Stimulated activated CD8-positive, alpha-beta memory T cell treated with anti-CD3 and anti-CD28 coated beads, Interleukin-2, amount 100 ng/mL, for 1 hour (primary cell): ENCODE measurements at places on chromosomes 3 and 15.

GRCh38 chr3:190127195-190127594 is 6.5 kb upstream of the P3H2 start:
- no peak for DNase-seq

DNA sequence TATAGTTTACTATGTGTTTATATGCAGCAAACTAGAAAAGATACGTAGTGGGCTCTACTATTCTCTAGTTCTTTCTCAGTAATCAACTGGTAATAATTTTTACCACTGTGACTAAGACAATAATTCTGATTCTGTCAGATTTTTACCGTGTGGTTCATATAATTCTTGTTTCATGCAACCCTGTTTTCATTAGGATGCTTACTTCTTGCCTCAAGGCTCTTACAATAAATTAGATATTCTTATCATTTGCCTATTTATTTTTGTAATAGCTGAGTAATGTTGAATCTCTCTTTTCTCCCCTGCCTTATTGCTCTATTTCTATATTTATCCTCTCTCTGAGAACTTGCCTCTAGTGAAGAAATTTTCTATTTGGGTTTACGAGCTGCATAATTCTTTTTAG is 524.7 kb downstream of the NAALADL2 start:
- no peak for DNase-seq

DNA sequence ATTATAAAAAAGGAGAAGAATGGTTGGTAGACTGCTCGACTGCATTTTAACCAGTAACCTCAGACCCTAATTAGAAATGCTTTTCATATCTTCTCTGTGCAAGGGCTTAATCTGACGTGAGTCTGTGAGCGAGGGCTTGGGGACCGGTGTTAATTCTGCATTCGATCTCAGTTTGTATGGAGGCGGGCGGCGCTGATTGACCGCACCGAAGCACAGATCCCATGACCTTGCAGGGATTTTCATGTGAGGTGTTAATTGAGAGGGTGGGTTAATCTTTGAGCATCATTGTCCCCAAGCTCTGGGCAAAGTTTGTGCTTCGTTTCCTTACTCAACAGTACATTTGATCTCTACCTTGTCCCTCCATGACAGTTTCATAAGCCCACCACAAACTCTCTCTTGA is 250.9 kb downstream of the NR2F2 start:
- DNase-seq: no peak

DNA sequence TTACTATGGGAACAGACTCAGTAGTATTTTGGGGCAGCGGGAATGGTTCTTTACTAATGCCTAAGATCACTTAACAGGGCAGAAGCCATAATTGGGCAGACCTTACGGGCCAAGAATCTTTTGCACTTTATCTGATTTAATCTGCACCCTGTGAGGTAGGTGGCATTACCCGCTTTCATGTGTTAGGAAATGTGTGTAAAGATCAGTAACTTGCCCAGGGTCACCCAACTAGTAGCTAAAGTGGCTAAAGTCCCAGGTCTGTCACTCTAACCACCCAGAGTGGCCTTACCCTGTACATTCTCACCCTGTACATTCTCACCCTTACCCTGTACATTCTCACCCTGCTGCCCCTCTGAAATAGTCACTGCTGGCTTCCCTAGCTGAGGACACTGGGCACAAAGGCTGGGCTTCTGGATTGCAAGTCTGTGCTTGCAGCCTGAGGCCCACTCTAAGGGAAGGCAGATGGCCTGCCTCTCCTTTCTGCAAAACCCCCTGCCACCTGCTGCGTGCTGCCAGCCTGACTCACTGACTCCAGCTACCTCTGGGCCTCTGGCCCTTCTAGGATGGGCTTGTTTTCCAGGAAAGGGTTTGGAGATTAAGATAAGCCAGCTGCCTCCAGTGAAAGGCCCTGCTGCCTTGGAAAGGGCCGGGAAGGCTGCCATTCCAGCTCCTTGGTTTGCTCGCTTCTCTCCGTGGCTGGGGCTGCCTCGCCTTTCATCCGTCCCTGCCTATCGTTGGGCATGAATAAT is 37.5 kb upstream of the MYZAP start:
- DNase-seq: no peak

GRCh38 chr3:152718810-152719209 is 116.1 kb upstream of the P2RY1 start:
- DNase-seq: no peak

GRCh38 chr15:39511000-39511915 is 69.6 kb upstream of the THBS1 start:
- DNase-seq: no peak

- DNase-seq: no peak
Observed at GRCh38 chr3:23829242-23829934, 23.6 kb downstream of the UBE2E1 start.

DNA sequence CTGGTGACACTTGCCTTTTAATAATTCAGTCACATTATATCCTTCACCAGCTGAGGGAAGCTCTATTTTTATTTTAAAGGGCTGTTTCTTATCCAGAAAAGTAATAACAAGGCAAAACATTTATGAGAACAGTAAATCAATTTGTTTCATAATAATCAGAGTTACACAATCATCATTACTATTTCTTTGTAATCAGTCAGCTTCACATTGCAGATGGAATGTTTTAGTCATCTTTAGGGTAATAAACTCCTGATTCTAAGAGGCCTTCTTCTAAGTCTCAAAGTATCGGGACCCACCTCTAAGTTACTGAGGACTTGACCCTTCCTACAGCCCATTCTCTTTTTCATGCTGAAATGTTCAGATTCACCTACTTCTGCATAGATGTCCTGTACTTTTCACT is 298.3 kb upstream of the TGFBR2 start:
- DNase-seq: no peak

DNA sequence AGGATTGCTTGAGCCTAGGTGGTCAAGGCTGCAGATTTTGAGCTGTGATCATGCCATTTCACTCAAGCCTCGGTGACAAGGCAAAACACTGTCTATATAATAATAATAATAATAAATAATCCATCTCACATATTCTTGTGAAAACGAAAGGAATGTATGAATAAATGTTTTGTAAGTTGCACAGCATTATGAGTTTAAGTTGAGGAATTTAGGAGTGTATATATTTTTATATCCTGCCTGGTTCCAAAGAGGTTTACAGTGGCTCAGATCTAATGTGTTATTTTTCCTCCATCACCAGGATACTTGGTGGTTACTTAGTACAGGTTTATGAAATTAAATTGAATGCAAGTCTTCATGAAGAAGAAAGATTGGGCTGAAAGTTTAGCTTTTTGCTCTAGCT is 77.2 kb downstream of the ATG7 start:
- DNase-seq: no peak

GRCh38 chr3:165617134-165617533 is 220.1 kb downstream of the BCHE start:
- no peak for DNase-seq

DNA sequence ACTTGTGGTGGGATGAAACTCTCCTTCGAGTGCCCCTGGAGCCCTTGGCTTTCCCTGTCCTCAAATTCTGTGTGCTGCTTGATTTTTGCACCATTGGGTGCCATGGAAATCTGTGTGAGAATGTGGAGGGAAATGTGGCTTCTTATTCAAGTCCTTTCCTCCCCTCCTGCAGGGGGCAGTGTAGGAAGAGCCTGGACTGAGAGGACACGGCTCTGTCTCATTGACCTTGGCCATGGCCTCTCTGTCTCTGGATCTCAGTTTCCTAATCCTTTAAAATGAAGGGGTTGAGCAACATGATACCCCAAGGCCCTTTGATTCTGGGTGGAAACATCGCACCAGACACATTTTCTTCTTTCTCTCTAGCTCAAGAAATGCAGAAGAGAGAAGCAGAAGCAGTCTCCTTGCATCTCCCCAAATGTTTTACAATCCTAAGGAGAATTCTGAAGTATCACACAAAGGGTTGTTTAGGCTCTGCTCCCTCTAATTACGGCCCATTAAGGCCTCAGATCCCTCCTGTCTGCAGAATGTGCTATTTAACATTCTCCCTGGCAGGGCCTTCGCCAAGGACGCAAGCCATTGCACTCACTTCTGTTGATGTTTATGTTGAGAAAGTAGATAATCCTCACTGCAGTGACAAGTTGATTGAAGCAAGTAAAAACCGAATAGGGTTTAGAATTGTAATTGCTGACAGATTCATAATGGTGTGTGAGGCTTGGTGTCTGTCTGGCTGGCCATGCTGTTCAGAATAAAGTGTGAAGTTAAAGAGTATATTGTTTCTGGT is 169.1 kb downstream of the TPRG1 start:
- no peak for DNase-seq

- no peak for DNase-seq
Observed at GRCh38 chr3:133269393-133269792, 130.5 kb upstream of the BFSP2 start.

- DNase-seq: no peak
Observed at GRCh38 chr3:133441867-133442270, 42.0 kb downstream of the BFSP2 start.

DNA sequence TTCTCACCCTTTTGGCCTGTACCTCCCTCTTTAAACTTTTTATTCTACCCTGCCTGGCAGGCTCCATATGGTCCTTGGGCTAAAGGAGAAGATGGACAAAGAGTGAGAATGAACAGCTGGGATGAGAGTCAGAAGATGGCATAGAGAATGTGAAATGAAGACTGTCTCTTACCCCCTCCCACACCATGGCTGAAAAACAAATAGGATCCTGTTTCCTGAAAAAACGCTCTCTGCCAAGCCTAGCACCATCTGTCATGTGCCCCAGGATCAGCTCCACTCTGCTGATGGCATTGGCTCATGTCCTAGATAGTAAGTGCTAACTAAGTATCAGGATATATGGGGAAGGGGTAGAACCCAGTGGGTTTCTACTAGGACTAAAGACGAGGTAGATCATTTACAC is 238.6 kb downstream of the MEX3B start:
- DNase-seq: no peak

DNA sequence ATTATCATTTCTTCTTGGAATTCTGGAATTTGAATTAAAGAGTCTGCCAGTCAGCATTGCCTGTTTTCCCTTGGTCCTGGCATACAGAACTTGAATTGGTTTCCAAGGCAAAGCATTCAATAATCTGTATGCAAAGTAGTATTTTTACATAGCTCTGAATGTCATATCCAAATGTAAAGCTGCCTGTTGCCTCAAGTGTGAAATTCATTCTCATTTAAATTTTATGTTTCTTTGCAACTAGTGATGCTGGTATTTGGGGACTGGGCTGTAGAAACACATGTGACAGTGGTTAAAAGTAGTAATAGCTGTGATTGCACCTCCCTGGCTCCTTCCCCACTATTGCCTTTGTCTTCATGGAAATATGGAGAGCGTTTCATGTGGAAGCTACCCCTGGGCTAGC is 743.9 kb upstream of the GOLIM4 start:
- no peak for DNase-seq

DNA sequence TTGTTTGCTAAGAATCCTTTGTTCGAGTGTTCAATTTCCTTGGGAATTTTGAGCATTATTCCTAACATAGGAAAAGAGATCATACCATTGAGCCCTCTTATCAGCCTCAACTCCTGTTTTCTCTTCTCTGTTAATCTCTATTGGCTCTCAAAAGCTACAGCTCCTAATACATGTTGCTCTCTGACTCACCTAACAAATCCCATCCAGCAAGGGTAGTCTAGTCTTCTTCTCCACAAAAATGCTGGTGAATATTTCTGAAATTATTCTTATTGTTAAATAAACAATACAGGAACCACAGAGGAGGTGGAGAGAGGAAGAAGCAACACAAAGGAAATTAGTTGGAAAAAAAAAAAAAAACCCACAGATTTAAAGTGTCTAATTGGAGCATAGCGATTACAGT is 325.8 kb upstream of the NAALADL2 start:
- no peak for DNase-seq

DNA sequence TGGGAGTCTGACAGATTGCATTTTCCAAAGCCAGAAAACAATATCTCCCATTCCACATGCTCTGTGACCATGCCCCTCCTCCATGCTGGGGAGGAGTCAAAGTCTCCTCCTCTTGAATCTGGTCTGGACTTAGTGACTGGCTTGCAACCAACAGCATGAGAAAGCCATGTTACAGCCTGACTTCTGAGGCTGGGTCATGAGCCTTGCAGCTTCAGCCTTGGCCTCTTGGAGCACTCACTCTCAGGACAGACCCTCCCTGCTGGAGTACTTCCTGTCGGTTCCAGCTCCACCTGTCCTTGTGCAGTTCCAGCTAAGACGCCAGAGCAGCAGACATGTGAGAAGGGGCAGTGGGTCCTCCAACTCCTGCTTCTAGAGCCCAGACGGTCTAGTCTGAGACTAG is 49.7 kb upstream of the RBSN start:
- no peak for DNase-seq

GRCh38 chr3:121747976-121748375 is 1.6 kb downstream of the GOLGB1 start:
- DNase-seq: no peak

GRCh38 chr15:31082771-31083369 is 18.7 kb downstream of the TRPM1 start:
- no peak for DNase-seq

DNA sequence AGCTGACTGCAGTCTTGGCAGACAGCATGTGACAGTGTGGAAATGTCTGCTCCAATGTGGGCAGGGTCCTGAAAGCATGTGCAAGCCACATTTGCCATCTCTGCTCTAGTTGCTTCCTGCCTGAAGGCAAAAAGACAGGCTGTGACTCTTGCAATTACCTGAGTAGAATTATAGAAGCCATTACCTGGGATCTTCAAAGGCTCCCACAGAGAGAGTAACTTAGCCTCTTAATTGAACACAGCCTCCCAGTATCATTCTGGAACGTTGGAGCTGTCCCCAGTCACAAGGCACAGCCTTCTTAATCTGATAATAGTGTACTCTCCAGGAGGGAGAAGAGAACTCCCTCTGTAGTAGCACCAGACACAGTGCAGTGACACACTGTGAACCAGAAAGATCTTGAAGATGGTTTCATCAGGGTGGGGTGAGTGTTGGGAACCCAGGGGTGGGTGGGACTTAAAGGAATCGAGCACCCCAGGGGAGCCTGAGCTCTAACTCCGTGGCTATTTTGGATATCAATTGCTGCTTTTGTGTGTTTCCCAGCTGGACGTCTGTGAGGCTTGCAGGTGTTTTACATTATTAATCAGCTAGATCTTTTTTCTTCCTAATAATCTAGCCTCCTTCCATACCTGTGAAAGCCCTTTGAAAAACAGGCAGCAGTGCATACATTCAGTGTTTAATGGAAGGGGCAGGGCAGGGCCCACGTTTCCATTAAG is 40.6 kb upstream of the GLCE start:
- no peak for DNase-seq
